HL-60 (cell line): ENCODE measurements at places on chromosomes 13 and 19.

DNA sequence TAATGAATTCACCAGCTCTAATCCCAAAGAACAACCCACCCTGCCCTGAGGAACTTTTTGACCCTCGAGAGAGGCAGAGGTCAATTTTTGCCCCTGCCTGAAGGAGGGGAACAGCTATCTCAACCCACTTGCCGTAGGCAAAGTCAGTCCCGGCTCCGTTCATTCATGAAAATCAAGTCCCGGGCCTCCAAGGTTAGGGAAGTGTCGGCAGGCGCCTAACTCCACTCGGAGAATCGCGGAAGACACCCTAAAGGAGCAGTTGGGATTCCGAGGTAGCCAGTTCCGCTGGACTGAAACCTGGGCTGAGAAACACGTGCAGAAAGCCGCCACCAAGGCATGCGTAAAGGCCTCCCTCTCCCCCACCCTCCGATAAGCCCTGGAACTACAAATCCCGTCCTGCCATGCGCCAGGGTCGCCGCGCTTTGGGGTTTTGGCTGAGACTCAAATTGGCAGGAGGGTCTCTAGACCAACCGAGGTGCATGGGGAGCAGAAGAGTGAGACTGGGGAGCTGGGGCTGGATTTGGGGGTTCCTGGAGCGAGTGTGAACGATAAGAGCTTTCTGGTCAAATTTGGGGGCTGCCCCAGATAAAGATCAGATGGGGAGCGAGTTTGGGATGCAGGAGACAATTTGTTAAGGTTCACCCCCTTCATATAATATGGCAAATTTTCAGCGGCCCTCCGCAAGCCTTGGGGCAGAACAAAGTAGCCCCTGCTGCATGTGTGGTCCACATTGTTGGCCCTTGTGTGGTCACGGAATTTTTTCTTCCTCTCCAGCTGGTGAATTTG is at the start of gene TNPO2:
TSS of gene TNPO2 (minus strand) at position 292 of the 786 bp plus-strand sequence. CDS start 2,955 bp downstream, outside the sequence.
- peak; percentile 76 for DNase-seq

DNA sequence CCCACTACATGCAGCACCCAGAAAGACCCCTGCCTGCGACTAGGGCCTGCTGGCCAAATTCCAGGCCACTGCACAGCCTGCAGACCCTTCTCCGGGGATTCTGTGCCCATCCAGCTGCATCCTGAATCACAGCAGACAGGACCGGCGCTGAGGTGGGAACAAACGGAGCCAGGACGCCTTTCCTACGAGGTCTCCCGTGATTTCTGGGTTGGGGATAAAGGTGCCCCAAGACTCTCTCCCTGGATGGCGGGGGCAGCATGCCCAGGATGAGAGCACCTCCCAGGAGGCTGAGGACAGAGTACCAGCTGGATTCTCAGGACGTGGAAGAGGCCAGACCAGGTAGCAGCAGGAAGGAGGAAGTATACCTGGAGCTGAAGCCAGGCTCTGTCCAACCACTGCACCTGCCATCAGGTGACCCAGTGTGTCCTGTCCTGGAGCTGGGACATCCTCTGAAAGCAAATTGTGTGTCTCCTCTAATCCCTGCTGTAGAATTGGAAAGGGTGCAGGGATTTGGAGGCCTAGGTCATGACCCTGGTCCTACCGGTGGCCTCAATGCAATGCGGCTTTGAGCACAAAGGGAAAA is 3.4 kb upstream of the FUT5 start:
- DNase-seq: no peak

GRCh38 chr13:25375727-25376358 is 4.1 kb downstream of the ATP8A2 start:
- peak; percentile 58 for DNase-seq

DNA sequence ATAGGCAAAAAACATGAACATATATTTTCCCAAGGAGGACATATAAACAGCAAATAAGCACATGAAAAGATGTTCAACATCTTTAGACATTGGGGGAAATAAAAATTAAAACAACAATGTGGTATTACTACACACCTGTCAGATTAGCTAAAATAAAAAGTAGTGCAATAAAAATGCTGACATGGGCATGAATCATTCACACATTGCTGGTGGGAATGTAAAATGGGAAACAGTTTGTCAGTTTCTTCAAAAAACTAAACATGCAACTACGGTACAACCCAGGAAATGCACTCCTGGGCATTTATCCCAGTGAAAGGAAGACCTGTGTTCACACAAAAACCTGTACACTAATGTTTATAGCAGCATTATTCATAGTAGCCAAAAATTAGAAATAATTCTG is 5.3 kb upstream of the SUCLA2 start:
- no peak for DNase-seq
